ENCODE measurements at places on chromosomes 12 and 14.

GRCh38 chr14:50943943-50944646 lies at the start of gene PYGL:
Gene PYGL (minus strand): TSS chr14:50944483. CDS start chr14:50944403, 80 bp downstream.
- DNase-seq = peak; percentile 88

DNA sequence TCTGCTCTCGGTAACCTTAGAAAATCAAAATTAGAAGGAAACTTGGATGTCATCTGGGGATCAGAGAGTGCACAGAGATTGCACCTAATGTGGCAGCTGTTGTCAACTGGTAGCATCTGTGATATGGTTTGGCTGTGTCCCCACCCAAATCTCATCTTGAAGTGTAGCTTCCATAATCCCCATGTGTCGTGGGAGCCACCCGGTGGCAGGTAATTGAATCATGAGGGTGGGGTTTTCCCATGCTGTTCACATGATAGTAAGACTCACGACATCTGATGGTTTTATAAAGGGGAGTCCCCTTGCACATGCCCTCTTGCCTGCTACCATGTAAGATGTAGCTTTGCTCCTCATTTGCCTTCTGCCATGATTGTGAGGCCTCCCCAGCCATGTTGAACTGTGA lies 127.7 kb upstream of the SRRM4 start:
- peak; percentile 29 for DNase-seq

DNA sequence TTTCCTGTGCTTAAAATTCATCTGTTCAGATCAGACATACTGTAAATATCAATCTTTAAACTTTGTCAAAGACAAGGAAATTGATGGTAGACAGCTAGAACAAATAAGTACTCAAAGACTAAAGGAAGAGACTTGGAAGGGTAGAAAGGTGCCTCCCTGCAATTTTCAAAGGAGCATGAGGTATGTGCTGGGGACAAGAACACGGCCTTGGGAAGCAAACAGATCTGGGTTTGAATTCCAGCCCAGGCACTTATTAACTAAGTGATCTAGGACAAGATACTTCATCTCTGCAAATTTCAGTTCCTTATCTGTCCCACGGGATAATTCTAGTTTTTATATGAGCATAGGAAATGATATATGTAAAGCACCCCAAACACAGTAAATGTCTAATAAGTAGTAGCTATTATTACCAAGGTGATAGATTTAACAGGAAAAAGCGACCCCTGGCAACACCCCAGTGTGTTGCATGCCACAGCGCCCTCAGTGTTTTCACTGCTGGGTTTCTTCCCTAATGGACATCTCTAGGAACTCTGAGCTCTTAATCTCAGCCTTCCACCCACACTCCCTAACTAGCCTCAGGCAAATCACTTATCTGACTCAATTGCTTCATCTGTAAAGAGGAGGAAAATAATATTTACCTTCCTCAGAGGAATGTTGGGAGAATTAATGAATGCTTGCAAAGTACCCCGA lies 44.7 kb upstream of the BMP4 start:
- no peak for DNase-seq

GRCh38 chr12:52380271-52380694 lies 5.2 kb downstream of the KRT84 start:
- DNase-seq = peak; percentile 39

GRCh38 chr14:76772300-76773187 lies 11.3 kb downstream of the VASH1 start:
- DNase-seq = peak; percentile 79

GRCh38 chr14:57362361-57362760 lies 28.0 kb upstream of the NAA30 start:
- DNase-seq = no peak

- DNase-seq = no peak
Observed at GRCh38 chr12:73277971-73278370, 1005.8 kb downstream of the TRHDE start.

GRCh38 chr14:80202888-80203562 lies 8.3 kb downstream of the DIO2 start:
- DNase-seq = peak; percentile 55

- DNase-seq = no peak
Observed at GRCh38 chr14:95006051-95006450, 151.3 kb downstream of the DICER1 start.

GRCh38 chr12:14540801-14541462 lies 26.8 kb downstream of the PLBD1 start:
- DNase-seq = no peak
